ENCODE measurements at places on chromosomes 6 and 20.

DNA sequence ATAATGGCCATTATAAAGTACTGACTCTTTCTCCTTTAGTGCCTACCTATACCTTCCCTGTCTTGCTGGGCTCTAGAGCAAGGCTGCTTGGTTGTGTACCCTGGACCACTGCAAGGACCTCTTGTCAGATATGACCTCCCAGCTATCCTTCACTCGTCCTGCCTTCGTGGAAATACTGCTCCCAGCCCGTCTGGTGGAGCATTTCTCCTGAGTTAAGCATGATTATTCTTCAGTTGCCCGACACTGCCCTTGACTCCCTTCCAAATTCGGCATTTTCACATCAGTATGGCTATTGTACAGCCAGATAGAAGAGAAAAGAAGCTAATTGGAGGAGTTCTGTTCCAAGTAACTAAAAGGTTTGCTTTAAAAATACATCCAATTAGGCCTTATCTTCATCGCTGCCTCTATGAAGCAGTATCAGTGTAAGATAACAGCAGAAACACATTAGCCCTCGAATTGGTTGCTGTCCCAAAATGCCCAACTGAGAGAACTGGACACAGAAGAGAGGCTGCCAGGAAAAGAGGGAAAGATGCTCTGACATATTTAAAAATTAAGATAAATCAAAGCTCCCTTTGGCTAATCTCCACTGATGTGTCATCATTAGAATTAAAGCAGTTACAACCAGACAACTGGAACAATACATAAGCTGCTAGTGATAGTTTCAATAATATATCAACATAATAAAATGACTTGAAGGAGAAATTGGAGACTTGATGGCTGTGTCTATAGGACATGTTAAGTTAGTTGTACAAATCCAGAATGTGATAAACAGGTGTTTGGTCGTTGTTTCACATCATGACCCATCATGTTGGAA, 54.4 kb downstream of the OPRM1 start:
- no peak for DNase-seq

GRCh38 chr20:64083378-64083803, 807 bp downstream of the LKAAEAR1 start:
- DNase-seq, result peak; percentile 85

DNA sequence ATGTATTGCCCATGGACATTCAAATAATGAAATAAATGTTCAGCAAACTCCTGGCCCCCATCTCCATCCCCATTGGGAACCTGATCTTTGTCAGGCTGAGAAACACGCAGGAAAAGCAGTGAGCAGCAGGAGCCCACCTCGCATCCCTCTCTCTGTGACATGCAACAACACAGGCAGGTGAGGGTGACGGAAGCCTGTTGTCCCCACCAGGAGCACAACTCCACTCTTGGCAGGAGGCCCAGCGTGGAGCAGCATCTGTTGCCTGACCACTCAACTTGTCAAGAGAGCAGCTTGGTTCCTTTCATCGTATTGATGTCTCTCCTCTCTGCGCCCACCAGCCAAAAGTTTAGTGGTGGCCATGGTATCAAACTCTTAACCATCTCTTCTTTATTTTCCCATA, 586.9 kb upstream of the ARID1B start:
- no peak for DNase-seq

DNA sequence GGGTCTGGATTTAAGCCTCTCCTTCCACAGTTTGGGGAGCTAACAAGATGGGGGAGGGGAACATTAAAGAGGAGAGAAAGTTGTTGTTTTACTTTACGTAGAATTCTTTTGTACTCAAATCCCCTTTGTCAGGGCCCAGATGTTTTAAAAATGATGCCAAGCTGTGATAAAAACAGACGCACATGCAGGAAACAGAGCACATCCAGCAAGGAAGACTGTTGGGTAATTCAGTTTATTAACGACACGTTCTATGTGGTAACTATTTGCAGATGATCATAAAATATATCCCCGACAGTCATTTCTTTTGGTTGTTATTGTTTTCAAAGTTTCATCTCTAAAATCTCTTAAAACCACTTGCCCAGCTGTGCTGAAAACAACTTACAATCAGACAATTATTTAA, 307.0 kb upstream of the PRDM1 start:
- no peak for DNase-seq

DNA sequence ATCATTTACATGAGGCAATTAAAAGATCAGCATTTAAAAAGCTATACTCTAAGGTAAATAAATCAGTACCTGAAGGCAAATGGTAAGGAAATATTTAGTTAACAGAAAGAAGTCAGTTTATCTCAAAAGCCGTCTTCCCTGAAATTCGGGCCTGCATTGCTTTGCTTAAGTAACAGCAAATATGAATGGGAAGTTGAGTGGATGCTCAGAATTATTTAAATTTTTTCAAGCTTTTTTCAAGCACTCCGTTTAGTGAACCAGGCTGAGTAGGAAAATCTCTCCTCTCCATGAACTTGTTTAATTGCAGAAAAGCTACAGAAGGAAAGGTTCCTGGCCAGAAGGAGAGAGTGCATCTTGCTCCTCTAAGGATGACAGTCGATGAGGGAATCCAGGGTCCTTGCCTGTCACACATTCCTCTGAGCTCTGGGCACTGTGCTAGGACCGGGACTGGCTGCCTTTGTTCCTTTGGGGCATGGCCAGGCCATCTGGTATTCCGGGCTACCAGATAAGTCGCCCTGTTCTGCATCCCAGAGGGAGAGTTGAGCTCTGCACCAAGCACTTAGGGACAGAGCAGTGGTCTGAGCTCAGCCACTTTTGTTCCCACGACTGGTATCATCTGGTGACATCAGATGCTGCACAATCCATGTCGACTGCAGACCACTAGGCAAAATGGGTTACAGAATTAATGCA, 77.6 kb downstream of the RIN2 start:
- DNase-seq, result no peak

- no peak for DNase-seq
These were observed 2.3 kb upstream of the EEF1A2 start for GRCh38 chr20:63500902-63501817.

DNA sequence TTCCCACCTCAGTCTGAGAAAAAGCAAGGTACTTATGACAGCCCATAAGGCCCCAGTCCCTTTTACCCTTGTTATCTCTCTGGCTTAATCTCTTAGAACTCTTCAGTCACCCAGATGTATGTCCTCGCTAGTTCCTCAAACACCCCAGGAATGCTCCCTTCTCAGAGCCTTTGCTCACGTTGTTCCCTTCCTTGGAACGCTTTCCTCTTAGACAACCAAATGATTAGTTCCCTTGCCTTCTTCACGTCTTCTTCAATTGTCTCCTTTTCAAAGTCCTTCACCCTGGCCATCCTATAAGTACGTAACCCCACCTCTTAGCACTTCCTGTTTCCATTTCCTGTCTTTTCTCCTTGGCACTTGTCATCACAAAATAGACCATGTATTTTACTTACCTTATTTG, 1.1 kb upstream of the APOBEC2 start:
- DNase-seq, result no peak

Measured in ELR (cell line).